CD4-positive, alpha-beta T cell treated with Interleukin-4 for 1 hour (primary cell): ENCODE measurements at places on chromosomes 12 and 14.

GRCh38 chr12:104802208-104802607 lies 155.9 kb downstream of the SLC41A2 start:
- no peak for DNase-seq

- DNase-seq, result peak; percentile 79
Observed at GRCh38 chr12:51531978-51532497, 59.0 kb upstream of the SCN8A start.

DNA sequence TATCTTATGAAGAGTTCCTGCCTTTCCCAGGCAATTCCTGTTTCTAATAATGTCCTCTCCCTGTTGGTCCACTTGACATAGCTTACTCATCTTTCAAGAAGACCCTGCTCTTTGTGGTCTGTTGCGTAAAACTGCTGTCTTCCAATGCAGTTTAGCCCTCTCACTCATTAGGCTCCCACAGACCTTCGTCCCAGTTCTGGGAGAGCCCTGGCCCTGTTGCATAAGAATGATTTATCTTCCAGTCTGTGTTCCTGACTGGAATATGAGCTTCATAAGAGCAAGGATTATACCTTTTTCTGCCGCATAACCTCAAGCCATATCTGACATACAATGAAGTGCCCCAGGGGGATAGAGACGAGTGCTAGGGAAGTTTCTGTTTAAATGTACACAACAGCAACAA lies 365.9 kb upstream of the NOVA1 start:
- no peak for DNase-seq

DNA sequence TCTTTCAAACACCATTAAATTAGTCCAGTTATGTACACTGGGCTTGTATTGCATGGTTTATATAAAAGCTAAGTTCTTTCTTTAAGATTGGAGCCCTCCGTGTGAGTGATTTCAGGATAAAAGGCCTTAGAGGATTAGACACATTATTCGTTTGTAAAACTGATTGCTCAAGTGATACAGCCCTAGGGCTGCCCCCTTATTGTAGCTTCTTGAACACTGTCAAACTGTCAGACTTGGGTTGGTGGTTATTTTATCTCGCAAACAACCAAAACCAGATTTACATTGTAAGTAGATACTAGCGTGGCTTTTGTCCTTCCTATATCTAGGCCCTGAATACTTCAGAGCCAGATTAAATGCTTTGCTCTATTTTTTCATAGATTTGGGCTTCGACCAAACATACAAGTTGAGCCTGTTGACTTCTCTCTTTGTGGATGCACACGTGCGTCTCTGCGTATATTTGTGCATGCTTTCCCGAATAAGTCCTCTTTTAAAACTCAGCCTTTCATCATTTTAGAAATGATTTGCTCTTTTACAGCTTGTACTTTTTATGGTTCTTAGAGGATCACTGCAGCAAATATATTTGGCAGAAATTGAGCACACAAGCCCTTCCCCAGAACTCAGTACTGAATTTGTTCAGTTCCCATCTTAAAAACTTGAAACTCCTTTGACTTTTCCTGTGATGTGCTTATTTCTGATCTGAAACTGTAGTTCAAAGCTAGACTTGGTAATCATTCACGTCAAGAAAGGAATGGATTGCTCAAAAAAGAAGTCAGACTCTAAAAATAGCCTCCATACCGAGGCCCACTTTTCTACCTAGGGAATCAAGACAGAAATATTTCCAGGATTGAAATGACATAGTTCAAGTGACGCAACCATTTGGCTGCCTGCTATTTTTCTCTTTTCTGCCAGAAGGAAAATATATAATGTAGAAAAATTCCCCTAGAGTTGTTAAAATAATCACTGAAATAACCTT lies 129.5 kb downstream of the ETV6 start:
- DNase-seq, result no peak

DNA sequence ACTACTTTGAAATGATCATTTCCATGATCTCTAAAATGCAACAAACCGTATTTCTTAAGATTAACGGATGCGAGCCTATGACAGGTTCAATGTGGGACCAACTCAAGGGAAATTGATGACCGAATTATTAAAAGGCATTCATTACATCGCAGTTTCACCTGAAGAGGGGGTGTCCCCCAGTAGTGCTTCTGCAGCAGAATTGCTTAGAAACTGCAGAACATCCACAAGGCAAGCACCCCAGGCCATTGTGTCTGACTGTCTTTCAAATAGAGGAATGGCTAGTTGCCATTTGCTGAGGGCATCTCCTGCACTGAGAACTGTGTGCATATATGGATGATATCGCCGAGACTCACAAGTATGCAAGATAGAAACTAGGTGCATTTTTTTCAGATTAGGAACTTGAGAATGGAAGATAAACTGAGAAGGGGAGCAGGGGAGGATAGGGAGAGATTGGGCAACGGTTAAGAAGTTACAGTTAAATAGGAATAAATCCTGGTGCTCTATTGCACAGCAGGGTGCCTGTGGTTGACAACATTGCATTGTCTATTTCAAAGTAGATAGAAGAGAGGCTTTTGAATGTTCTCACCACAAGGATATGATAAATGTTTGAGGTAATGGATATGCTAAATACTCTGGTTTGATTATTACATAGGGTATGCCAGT lies 234.3 kb upstream of the PLEKHG7 start:
- DNase-seq, result peak; percentile 16

DNA sequence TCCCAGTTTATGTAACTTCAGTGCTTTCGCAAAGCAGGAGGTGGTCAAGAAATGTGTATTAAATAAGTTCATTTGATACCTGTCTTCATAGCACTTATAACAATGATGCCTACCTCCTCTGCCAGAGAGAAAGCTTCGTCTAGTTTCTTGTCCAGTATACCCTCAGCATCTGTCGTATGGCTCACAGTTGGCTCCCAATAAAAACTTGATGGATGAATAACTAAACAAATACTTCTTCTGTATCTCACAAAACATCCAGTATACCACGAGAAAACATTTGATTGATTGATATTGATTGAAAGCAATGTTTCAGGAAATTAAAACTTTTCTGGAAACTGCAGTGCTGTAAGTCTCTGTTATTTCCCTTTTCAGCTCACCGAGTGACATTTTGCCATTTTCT lies 26.9 kb upstream of the PTGDR start:
- DNase-seq, result no peak

GRCh38 chr14:96138241-96138640 lies 66.4 kb upstream of the BDKRB2 start:
- no peak for DNase-seq

- no peak for DNase-seq
Observed at GRCh38 chr12:46480724-46481123, 108.2 kb upstream of the SLC38A2 start.

GRCh38 chr12:126949558-126949957 lies 1317.4 kb upstream of the TMEM132C start:
- no peak for DNase-seq
